ENCODE measurements at places on chromosomes 11 and 22.

- no peak for DNase-seq
Measured at GRCh38 chr11:82775736-82776346, 42.2 kb upstream of the FAM181B start.

- DNase-seq: no peak
Measured at GRCh38 chr11:4068962-4069361, 25.6 kb upstream of the RRM1 start.

DNA sequence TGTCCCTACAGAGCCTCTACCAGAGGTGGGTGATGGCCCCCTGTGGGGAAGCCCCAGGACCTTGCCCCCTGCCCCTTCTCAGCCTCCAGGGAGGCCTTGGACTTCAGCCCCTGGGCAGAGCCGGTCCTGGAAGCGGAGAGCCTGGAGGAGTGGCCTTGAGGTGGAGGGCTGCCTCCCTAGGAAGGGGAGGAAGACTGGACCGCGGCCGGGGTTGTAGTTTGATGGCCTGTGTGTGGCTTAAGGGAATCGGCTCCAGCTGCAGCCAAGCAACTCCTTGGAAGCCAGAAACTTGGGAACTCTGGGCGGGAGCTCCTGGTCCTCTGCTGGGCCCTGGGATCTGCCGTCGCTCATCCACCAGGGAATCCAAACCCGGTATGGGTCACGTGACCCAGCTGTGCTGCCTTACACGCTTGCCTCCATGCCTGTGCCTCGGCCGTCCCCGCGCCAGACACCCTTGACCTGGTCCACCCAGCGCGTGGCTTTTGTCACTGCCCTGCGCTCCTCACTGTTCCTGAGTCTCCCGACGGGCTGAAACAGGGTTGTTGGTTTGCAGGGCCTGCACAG, 23.5 kb upstream of the ARHGAP8 start:
- no peak for DNase-seq

DNA sequence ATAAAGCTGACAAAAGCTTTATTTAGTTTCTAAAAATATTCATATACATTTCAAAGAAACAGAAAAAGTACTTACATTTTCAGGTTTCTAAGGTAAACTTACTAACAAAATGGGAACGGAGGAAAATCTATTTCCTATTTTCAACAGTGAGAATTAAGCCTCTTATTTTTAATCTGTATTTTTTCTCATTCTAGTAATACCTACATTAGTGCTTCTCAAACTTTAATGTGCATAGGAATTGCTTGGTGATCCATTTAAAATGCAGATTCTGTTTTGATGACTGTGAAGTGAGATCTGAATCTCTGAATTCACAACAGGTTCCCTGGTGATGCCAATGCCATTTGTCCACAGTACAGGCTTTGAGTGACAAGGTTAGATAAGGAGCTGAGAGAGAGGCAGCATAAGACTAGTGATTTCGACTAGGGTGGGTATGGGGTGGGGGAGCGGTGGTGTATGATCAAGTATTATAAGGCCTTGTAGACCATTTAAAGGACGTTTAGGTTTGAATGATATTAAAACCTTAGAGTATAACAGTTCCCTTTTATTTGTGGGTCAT, 402.8 kb downstream of the CNTN5 start:
- no peak for DNase-seq

GRCh38 chr11:109303342-109303741, 118.6 kb upstream of the C11orf87 start:
- no peak for DNase-seq

DNA sequence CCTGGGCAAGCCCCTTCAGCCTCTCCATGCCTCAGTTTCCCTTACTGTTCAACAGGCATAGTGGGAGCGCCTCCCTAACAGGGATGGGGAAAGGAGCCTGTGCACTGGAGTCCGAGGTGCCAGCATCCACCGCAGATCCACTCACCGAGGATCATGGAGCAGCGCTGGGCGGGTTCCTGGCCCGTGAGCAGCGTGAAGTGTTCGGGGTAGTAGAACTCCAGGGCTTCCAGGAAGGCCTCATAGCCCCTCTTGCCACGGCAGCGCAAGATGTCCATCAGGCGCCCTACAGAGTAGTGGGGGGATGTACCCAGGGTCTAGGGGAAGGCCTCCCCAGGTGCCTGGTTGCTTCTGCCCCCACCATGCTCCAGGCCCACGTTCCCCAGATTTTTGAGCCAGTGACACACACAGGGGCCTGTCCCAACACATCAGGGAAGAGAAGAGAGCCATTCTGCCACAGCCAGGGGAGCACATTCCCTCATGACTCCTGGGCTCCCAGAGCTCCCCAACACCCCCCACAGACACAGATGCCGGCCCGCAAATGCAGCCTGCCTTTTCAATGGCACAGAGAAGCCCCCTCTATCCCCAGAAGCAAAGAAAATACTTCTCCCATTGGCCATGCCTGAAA, 1.3 kb downstream of the CARD10 start:
- no peak for DNase-seq

DNA sequence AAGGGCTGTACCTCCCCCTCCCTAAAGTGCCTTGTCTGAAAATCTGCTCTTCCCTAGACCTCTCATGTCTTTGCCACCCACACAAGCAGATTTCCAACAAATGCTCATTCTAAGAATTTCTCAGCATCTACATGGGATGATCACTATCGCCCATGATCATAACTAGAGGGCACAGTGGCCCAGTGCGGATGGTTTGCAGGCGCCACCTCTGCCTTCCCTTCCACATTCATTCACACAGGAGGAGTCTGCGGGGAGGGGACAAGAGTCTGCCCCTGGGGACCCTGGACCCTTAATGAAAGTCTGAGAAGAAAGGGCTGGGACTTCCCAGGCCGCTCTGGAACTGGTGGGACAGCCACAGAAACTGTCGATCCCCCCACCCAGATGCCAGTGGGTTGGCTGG, 28.9 kb downstream of the KCTD17 start:
- no peak for DNase-seq

- no peak for DNase-seq
Measured at GRCh38 chr11:11291041-11292015, 61.7 kb downstream of the CSNK2A3 start.

- no peak for DNase-seq
Measured at GRCh38 chr11:118200497-118200896, 24.1 kb upstream of the SCN2B start.

DNA sequence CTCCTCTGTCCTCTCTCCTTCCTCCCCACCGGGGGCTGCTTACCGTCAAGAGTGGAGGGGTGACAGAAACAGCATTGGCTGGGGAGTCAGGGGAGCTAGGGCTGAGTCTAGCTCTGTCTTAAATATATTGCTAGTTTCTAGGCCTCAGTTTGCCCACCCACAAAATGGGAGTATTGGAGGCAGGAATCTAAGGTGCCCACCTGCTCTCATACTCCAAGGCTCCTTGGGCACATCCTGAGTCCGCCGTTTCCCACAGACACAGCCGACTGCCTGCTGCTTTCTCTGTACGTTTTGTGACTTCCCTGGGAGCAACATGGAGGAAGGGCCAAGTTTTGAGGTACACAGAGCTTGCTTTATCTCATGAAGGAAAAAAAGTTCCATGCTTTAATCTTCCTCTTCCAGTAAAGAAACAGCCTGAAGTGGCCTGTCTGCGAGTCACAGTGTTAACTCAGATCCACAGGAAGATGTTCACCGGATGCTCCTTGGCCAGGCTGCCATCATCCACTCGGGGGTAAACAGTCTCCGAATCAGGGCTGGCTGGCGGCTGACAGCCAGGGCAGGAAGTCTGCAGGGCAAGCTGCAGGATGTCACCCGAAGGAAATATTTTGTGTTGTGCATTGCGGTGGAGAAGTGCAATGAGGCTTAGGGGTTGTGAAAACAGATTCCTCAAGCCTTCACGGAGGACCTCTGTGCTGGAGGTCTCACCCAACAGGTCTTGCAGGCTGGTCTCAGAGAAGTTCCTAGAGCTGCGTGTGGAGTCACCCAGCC, 11.0 kb upstream of the CERK start:
- DNase-seq: no peak

DNA sequence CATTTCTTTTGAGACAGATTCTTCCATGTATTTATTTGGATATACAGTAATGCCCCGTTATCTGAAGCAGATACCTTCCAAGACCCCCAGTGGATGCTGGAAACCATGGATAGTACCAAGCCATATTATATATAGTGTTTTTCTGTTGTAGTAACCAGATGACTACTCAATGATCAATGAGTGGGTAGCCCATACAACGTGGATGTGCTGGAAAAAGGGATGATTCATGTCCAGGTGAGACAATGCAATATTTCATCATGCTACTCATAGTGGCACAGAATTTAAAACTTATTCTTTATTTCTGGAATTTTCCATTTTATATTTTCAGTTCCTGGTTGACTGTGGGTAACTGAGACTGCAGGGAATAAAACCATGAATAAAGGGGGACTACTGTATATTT, 427.5 kb downstream of the METTL15 start:
- DNase-seq: no peak

GRCh38 chr11:93740031-93740729, 1.1 kb downstream of the TAF1D start:
- DNase-seq: no peak

- DNase-seq: no peak
Measured at GRCh38 chr11:2550606-2550970, 105.8 kb downstream of the KCNQ1 start.

DNA sequence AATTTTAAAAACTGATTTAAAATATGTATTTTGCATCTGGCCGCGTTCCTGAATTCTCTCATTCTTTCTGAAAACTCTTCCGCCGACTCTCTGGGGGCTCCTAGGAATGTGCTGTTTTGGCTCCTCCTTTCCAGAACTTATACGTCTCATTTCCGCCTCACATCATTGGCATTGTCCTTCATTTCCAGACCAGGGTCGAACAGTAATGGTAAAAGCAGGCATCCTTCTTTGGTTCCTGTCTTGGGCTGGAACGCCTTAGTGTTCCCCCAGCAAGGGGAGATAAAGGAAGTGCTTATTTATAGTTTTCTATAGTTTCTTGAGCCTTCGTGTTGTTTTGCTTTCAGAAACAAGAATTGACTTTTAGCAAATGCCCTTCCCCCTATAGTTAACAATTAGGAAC, 10.9 kb upstream of the TNNT3 start:
- DNase-seq: no peak

- no peak for DNase-seq
Measured at GRCh38 chr11:61976420-61976800, 9.0 kb upstream of the FTH1 start.

DNA sequence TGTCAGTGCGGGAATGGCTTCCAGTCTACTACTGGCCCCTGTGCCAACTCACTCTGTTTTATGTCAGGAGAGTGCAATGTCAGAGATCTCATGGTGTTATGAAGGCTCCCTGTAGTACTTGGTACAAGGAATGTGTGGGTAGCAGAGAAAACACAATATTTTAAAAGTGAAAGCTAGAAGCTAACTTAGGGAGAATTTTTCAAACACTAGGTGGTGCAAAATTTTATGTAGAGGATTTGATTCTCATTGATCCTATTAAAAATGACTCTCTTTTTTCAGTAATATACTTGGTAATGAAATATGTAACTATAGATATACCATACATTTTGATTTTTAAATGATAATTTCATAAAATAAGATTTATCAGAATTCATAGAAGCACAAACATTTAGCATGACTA, 134.7 kb downstream of the JRKL start:
- DNase-seq: no peak

GRCh38 chr11:126034039-126034932, 28.4 kb downstream of the CDON start:
- DNase-seq: no peak

GRCh38 chr22:45645526-45646414, 25.9 kb upstream of the ATXN10 start:
- DNase-seq: no peak

GRCh38 chr11:102545701-102546100, 15.2 kb upstream of the MMP7 start:
- DNase-seq: no peak

DNA sequence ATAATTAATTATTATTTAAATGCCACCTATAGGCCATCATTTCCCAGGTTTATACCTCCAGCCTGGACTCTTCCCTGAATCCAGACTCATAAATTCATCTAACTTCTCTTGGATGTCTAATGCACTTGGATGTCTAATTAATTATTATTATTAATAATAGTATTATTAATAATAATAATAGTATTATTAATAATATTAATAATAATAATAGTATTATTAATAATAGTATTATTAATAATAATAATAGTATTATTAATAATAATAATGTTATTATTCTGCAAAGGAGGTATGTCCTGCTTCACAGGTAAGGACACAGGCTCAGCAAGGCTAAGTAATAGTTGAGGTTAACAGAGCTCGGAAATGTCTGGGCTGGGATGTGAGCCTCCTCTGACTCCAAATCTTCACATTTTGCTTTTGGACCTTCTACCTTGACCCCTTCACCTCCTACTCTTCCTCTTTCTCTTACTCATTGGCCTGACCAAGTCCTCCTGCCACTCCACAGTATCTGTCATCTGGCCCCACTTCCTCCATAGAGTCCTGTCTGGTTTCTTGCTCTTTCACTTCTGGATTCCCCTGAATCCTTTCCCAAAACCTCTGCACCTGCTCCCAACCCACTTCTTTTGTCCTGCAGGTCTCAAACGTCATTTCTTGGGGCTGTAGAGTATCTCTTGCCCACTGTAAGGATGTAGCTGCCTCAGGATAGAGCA, 8.0 kb downstream of the RIBC2 start:
- DNase-seq: no peak

GRCh38 chr11:112150517-112150916, 13.4 kb downstream of the IL18 start:
- no peak for DNase-seq

- DNase-seq: no peak
Measured at GRCh38 chr11:131683666-131684065, 313.3 kb downstream of the NTM start.

GRCh38 chr22:28029201-28029948, 110.3 kb upstream of the PITPNB start:
- no peak for DNase-seq

DNA sequence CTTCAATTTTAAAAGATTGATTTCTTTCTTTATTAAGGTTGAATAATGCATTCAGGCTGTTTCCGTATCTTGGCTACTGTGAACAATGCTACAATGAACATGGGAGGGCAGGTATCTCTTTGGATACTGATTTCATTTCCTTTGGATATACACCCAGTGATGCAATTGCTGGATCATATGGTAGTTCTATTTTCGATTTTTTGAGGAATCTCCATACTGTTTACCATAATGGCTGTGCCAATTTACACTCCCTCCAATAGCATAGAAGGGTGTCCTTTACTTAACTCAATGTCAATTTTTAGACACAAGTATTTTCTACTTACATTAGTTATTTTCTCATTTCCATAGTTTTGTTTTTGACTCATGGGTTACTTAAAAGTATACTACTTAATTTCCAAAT, 8.0 kb downstream of the RTCB start:
- DNase-seq: no peak

DNA sequence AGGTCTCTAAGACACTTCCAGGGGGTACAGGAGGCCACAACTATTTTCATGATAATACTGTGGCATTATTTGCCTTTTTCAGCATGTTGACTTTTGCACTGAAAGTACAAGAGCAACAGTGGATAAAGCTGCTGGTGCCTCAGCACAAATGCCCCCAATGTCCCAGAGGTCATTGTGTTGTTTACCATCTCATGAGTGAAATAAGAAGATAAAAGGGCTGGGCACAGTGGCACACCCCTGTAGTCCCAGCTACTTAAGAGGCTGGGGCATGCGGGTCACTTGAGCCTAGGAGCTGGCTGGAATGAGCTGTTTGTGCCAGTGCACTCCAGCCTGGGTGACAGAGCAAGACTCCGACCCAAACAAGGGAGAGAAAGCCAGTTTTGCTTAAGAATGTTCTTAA, 72.6 kb upstream of the RAB1B start:
- DNase-seq: no peak
